ENCODE measurements at places on chromosomes 1 and 21. TPM values are rescaled to one million over a fixed set of nuclear protein-coding genes. Genes with fewer than 3 reads are reported as not detected.

LCE1A gene
- not detected for total RNA-seq

EXTL1 gene
- 3.2 TPM for total RNA-seq

MFSD2A gene
- total RNA-seq, result 3.6 TPM

GJA9 gene
- not detected for total RNA-seq

CBS gene
- total RNA-seq, result 26.1 TPM

ABCA4 gene
- under 0.01 TPM for total RNA-seq

FUCA1 gene
- total RNA-seq, result 31.2 TPM
